Activated naive CD8-positive, alpha-beta T cell treated with anti-CD3 and anti-CD28 coated beads, Interleukin-2, amount 10 ng/mL, durations not matched to agents 7 days and 5 days (primary cell): ENCODE measurements at places on chromosomes 2 and 18.

- no peaks in the 10 kb centered on the region for H3K36me3 ChIP-seq
- H3K4me1 ChIP-seq: peaks cover 7% of the 10 kb centered on the region
- H3K4me3 ChIP-seq: no peak overlapping the region
- no peak overlapping the region for H3K27ac ChIP-seq
- no peak for DNase-seq
Measured at GRCh38 chr2:161570424-161571050, 53.7 kb upstream of the SLC4A10 start.

DNA sequence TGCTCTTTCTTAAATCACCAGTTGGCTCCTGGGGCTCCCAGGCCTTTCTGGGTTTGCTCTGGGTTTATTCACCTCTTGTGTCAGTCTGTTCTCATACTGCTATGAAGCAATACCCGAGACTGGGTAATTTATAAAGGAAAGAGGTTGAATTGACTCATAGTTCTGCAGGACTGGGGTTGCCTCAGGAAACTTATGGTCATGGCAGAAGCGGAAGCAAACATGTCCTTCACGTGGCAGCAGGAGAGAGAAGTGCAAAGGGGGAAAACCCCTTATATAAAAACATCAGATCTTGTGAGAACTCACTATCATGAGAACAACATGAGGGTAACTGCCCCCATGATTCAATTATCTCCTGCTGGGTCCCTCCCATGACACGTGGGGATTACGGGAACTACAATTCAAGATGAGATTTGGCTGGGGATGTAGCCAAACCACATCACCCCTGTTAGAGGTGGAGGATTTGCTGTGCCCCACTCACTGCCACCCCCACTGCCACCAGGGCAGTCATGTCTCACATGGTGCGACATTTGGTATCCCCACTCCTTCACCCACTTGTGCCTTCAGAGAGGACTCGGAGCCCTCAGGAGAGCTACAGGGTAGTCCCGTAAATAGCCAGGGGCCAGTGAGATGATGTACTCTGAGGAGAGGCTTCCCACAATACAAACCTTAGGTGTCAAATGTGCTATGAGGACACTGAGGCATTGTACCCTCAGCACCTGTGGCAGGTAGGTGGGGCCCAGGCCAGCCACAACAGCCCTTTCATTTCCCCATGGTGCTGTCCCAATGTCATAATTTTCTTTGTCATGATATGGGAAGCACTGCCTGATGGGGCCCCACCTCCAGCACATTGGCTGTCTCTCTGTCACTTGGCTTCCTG lies 35.7 kb downstream of the CDC42EP3 start:
- H3K4me3 ChIP-seq: peak overlapping the region; percentile 43
- no peak for DNase-seq
- H3K27ac ChIP-seq: peak overlapping the region; percentile 83
- H3K4me1 ChIP-seq: peaks cover 34% of the 10 kb centered on the region

DNA sequence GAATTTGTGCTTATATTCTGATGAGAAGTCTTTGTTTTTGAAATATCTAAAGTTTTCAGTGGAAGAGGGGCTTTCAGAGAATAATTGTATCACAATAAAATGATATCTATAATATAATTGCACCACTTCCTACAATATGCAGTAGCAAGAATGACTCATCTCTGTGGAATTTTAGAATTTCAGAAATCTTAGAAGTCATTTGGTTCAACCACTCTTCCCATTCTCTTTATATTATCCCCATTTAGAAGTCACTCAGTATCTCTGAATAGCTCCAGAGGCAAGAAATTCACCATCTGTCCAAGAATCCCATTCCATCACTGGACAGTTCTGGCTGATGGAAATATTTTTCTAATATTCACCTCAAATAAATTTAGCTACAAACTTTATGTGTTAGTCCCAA lies 59.3 kb upstream of the CCDC68 start:
- H3K4me1 ChIP-seq: no peaks in the 10 kb centered on the region
- H3K36me3 ChIP-seq: no peaks in the 10 kb centered on the region
- no peak overlapping the region for H3K4me3 ChIP-seq
- no peak overlapping the region for H3K27ac ChIP-seq
- DNase-seq: no peak

GRCh38 chr2:27798948-27799645 lies 27.6 kb downstream of the MRPL33 start:
- peak overlapping the region; percentile 15 for H3K27ac ChIP-seq
- H3K4me1 ChIP-seq: peaks cover 5% of the 10 kb centered on the region
- no peak overlapping the region for H3K4me3 ChIP-seq
- H3K36me3 ChIP-seq: peaks cover 3% of the 10 kb centered on the region

GRCh38 chr2:233129351-233129978 lies 69.3 kb downstream of the INPP5D start:
- H3K27me3 ChIP-seq: no peaks in the 10 kb centered on the region
- H3K4me3 ChIP-seq: no peak overlapping the region
- peak overlapping the region; percentile 34 for H3K27ac ChIP-seq
- H3K36me3 ChIP-seq: peaks cover 55% of the 10 kb centered on the region
- DNase-seq: no peak

DNA sequence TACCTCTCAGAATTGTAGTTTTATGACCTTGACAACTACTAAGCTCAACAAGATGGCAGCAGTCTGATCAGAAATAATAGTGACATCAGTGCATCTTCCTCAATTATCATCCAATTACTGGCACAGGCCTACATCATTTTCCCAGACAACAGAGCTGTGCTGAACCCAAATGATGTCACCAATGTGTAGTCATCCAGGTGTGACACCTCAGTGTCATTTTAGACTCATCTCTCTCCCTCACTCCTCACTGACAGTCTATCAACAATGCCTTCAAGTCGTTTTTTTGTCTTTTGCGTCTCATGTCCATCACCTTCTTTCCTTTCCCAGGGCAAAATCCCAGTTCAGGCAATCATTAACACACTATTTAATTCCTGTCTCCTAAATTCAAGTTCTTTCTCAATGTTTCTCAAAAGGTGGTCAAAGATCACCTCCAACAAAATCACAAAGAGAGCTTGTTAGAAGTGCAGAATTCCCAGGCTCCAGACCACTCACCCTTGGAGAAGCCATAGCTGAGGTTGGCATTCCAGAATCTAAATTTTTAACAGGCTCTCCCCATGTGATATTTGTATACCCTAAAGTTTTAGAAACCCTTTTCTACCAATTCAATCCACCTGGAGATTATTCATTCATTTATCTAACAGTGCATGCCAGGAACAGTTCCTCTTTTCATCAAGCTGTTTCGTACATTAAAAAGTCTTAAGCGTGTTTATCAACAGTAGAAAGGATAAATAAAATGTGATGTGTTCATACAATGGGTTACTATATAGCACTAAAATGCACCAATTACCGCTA lies 125.3 kb upstream of the KLF7 start:
- no peak overlapping the region for H3K4me3 ChIP-seq
- H3K27ac ChIP-seq: no peak overlapping the region
- peaks cover 7% of the 10 kb centered on the region for H3K27me3 ChIP-seq
- no peak for DNase-seq
- no peaks in the 10 kb centered on the region for H3K36me3 ChIP-seq

DNA sequence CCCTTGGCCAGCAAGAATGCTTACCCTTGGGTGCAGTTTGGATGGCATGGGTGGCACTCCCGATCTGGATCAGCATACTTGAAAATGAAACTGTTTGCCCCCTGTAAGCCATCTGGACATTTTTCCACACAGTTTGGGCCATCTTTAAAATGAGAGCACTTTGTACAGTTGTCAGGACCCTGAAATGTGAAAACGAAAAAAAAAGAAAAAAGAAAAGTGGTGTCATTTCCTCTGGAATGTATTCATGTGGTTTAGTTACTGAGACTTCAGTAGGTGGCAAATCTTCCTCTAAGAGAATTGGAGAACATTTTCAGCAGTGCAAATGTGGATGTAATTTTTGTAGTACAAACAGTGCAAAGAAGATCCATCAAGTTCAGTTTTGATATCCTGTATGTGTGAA lies 873.3 kb downstream of the ERBB4 start:
- DNase-seq: no peak
- no peak overlapping the region for H3K27ac ChIP-seq
- no peak overlapping the region for H3K4me3 ChIP-seq
- no peaks in the 10 kb centered on the region for H3K36me3 ChIP-seq

DNA sequence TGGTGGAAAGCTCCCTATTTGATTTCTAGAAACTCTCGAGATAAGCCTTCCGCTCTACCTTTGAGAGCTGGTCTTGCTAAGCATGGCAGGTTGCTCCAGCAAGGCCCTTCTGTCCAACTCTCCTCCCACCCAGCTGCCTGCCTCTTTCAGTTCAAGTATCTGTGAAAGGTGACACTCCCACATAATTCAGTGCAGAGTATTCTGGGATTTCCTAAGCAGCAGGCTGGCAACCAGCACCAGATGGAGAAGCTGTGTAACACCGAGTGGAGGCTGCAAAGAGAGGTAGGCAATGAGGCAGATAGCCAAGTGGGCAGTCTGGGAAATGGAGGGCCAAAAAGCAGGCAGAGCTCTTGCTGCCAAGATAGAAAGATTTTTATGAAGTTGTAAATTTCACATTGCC lies 88.4 kb upstream of the CAVIN2 start:
- no peak for DNase-seq
- H3K27me3 ChIP-seq: peaks cover 1% of the 10 kb centered on the region
- H3K27ac ChIP-seq: no peak overlapping the region
- H3K36me3 ChIP-seq: no peaks in the 10 kb centered on the region
- H3K4me1 ChIP-seq: no peaks in the 10 kb centered on the region
- no peak overlapping the region for H3K4me3 ChIP-seq
